Stimulated activated CD4-positive, alpha-beta T cell treated with anti-CD3 and anti-CD28 coated beads, Interleukin-12 subunit alpha, Interleukin-12 subunit beta, amount 100 ng/mL, for 24 hours (primary cell): ENCODE measurements at places on chromosomes 7 and 10.

- no peak for DNase-seq
Measured at GRCh38 chr7:110308791-110309190, 782.1 kb upstream of the LRRN3 start.

DNA sequence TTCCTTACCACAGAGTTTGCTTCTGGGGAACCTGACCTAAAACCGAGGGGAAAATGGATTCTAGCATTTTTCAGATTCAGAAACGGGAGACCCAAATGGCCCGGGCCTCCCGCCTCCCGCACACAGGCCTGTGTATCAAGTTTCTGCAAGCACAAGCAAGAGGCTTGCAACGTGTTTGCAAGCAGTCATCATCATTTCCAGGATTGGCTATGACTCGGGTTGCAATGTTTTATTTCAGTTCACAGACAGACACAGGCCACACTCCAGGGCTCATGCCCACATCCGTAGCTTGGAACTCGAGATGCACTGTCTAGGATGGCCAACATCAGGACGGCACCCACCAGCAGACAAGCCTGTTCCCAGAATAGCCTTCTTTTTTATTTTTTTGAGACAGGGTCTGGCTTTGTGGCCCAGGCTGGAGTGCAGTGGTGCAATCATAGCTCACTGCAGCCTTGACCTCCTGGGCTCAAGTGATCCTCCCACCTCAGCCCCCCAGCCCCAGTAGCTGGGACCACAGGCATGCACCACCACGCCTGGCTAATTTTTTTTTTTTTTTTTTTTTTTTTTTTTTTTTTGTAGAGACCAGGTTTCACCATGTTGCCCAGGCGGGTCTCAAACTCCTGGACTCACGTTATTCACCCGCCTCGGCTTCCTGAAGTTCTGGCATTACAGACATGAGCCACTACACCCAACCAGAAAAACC lies 68.1 kb upstream of the FOXK1 start:
- DNase-seq: no peak

GRCh38 chr10:64093946-64094535 lies 572.8 kb downstream of the REEP3 start:
- DNase-seq: no peak

- DNase-seq: no peak
Measured at GRCh38 chr10:101839002-101839401, 4.6 kb downstream of the KCNIP2 start.

- DNase-seq: no peak
Measured at GRCh38 chr10:44801383-44802327, 109.5 kb upstream of the TMEM72 start.

DNA sequence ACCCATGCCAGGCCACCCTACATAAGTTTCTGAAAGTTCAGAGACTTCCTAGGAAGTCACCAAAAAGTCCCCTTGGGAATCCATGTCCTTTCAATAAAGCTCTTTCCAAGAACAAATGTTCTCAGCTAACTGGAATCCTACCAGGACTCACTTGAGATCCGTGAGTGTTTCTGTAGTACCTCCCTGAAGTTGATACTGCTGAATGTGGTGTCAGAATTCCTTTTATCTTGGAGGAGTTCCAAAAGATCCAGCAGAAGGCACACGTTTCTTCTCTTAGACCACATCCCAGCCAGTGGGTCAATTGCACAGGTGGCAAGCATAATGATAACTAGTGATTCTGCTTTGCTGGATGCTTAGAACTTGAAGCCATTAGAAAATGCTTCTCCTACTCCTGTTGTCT lies 689.7 kb upstream of the IGFBP3 start:
- no peak for DNase-seq

GRCh38 chr10:68333440-68334431 lies 1.0 kb upstream of the PBLD start:
- DNase-seq: no peak

DNA sequence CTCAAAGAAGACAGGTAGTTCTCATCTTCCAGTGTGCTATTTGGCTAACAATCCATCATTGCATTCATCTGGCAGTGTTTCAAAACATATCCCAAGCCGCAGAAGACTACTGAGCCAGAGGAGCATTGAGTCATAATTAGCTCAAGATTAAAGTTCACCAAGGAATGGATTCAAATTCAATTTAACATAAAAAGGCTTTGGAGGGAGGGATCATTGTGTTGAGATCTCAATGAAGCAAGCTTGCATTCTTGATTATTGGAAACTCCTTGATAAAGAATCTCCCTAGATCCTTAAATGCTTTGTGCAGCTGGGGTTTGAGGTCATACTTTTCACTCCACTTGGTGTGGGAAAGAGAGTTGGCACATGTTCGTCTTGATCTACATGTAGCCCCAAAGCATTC lies 142.8 kb upstream of the SEMA3A start:
- DNase-seq: no peak

GRCh38 chr10:73117976-73118743 lies 7.9 kb downstream of the NUDT13 start:
- no peak for DNase-seq

- DNase-seq: no peak
Measured at GRCh38 chr10:66795866-66796265, 130.0 kb upstream of the LRRTM3 start.

- no peak for DNase-seq
Measured at GRCh38 chr7:111076205-111076604, 14.7 kb upstream of the LRRN3 start.

GRCh38 chr7:99021941-99022560 lies 121.9 kb downstream of the SMURF1 start:
- DNase-seq: no peak

DNA sequence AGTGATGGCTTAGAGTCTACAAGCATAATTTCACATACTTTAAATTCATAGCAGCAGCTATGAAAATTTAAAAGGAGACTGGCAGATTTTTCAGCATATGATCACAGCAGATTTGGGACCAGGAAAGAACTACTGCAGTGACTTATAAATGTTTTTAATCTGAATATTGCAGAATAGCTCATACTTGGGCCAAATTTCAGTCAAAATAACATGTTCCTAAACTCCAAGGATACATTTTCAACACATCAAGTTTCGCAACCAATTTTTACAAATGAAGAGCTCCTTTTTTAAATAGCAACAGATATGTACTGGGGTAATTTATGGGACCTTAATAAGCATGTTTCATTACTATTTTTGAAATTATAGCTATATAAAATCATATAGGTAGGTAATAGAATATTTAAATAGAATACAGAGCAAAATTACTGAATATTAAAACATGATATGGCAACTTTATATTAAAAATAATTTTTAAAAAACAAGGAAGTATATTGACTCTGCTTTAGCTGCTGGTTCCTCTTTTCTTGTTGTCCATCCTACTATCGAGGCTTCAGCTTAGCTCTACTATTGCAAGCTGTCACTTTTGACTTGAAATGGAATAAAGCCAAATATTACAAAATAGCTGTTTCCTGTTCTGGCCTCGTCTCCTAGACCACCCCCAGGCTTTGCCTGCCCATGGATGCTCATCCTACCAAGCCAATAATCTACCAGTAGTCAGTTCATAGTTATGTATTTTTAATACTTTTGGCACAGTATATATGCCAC lies 123.1 kb downstream of the NRBF2 start:
- DNase-seq: no peak
